ENCODE measurements at places on chromosomes 6 and 20.

DNA sequence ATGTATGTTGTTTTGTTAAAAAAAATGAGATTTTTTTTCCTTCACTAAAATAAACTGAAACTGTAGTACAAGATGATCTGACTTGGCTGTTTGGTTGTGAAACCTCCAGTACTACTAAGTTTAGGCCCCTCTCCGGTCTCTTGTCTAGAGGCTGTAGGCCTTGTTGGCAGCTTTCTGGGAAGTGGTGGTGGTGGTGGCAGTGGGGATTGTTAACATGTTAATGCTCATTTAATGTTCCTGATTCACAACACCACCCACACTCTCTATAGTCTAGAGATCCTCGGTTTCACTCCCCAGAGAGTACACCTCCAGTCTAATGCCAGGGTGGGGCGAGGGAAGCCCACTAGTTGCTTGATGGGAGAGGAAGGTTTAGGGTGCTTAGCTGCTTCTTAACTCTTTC is 24.1 kb downstream of the STK4 start:
- DNase-seq = no peak

DNA sequence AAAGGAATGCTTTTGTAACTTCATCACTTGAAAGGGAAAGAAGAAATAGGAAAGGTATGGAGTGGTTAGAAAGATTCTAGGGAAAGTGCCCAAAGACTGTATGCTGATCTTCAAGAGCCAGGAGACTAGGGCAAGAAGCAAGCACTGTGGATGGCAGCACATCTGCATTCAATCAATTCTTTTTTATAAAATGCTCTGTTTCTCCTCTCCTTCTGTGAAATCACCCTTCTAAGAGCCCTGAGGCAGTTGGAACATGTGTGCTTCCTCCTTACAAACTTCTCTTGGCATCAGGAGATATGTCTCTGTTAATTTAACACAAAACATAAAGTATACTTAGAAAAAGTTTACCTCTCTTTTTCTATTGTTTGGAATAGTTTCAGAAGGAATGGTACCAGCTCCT is 1162.2 kb upstream of the GJE1 start:
- DNase-seq = no peak

DNA sequence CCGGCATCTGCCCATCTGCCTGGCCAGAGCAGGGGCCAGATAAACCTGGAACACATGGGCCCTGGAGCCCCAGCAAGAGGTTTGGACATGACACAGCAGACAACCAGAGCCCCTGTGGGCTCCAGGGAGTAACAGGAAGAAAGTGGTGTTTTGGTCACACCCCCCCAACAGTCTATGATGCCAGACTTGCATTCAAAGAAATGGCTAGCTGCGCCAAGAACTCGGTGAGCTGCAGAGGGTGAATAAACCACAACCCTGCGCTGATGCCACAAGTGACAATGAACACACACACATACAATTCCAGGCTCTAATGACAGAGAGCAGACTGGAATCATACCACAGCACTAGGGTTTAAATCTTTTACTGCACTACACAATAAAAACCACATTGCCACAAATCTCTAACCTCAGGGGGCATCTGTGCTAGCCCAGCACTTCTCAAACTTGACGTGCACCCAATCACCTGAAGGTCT is 34.0 kb downstream of the TRERF1 start:
- no peak for DNase-seq

GRCh38 chr20:59598625-59599310 is 5.6 kb upstream of the PHACTR3 start:
- peak; percentile 57 for DNase-seq

DNA sequence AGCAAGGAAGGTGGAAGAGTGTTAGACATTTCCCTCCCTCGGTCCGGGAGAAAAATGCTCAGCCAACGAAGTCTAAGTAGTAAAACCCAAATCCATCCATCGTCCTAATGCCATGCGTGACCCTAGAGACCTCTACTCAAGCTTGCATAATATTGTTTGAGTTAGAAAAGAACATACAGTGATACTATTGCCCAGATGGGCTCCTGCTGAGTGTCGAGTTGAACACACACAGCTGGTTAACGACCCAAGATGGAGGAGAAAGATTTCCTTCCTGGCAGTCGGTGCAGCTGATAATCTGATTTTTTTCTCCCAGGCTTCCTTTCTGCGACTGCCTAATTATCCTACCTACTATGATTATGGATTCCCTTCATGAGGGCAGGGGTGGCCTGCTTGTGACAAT is 164.4 kb upstream of the KCNG1 start:
- no peak for DNase-seq

- DNase-seq = no peak
These were observed 183.8 kb upstream of the TCF21 start for GRCh38 chr6:133705066-133705465.

DNA sequence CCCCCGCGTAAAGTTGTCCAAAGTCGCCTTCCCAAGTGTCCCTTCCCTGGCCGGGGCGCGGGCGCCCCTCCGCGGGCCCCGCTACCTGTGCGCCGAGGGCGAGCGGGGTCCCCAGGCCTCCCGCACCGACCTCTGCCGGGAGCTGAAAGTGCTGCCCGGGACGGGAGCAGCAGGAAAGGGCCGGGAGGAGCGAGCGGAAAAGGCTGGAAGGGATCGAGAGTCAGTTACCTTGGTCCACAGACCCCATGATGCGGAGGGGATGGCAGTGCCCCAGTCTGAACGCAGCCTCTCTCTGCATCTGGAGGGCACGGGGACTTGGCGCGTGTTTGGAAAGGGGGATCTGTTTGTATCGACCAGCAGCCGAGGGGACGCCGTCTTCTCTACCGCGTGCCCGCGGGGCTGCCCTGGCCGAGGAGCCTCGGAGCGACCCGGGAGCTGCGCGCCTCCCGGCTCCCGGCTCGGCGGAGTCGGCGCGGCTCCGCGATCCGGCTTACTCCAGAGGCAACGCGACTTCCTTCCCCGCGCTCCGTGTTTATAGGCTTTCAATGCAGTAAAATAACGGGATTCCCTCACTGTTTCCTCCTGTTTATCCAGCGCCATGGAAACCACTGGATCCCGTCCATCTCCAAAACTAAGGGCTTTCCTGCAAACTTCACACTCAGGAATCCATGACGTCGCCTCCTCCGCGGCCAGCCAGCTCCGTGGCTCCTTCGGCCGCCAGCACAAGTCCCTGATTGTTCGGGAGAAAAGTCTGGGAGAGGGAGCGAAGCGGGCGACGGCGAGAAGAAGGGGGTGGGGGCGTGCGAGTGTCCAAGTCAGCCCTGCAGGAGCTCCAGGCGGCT is 20.0 kb upstream of the NFATC2 start:
- peak; percentile 73 for DNase-seq

GRCh38 chr6:142304241-142304640 is 2.4 kb downstream of the ADGRG6 start:
- no peak for DNase-seq

DNA sequence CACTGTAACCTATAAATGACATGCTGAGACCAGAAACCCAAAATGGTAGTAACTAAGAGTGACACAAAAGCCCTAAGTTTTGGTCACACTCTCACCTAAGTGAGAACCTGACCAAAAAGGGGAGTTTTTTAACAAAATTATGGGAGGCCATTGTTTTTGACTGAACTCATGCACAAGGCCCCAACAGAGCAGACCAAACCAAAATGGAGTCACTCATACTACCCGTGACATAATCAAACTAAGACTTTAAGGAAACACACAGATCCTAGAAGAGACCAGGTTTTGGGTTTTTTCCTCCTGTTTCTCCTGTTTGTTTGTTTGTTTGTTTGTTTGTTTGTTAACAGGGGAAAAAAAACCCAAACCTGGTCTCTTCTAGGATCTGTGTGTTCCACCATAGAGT is 49.2 kb upstream of the MRAP2 start:
- DNase-seq = no peak

DNA sequence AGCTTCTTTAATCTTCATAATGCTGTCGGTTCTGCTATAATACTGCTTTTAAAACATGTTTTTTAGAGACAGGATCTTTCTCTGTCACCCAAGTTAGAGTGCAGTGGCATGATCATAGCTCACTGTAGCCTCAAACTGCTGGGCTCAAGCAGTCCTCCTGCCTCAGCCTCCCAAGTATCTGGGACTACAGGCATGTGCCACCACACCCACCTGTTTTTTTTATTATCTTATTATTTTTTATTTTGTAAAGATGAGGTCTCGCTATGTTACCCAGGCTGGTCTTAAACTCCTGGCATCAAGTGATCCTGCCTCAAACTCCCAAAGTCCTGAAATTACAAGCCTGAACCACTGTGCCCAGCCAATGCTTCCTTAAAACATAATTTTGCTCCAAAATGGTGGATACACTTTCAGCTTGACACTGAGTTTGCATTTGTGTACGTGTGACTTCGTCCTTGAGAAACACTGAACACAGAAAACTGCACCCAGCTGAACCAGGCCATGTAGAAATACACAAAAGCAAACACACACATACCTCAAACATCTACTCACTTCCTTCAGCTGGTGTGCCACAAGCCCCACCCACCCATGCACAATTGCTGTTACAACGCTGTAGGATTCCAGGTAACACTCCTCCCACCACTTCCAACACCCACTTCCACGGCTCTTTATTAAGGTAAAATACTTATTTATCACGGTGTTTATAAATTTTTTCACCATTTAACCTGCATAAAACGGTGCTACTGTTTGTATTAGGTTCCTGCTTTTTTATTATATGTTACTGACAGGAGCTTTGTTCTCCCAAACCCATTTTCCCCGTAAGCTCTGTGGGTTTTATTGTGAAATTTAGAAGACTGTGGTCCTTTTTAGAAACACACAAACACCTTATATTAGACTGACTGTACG is 109.1 kb downstream of the TSHZ2 start:
- no peak for DNase-seq

GRCh38 chr6:11482616-11483015 is 54.9 kb upstream of the TMEM170B start:
- no peak for DNase-seq

GRCh38 chr6:55266896-55267295 is 60.4 kb upstream of the GFRAL start:
- no peak for DNase-seq

GRCh38 chr6:140370441-140370840 is 996.0 kb upstream of the CITED2 start:
- DNase-seq = no peak

- DNase-seq = no peak
These were observed 602.5 kb upstream of the CDH4 start for GRCh38 chr20:60649541-60649940.

GRCh38 chr20:34312024-34312460 is 8.9 kb upstream of the AHCY start:
- no peak for DNase-seq

DNA sequence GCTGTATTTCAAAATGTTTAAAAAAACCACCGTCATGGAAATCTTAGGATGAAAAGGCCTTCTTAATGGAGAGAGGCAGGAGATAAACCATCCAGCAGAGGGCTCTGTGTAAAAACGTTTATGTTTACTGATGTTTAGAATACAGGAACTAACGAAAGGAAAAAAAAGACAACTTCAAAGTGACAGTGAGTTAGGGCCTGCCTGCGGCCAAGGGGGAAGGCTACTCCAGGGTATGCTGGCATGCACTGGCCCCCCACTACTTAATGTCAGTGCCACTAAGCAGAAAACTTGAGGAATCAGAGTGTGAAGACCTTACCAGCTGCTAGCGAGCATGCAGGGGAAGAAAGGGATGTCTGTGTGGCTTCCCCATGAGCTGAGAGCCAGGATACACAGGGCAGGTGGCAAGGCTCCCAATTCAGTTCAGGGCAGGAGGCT is 47.7 kb downstream of the AKAP7 start:
- no peak for DNase-seq

- DNase-seq = no peak
These were observed 918 bp downstream of the EIF6 start for GRCh38 chr20:35283441-35284266.

DNA sequence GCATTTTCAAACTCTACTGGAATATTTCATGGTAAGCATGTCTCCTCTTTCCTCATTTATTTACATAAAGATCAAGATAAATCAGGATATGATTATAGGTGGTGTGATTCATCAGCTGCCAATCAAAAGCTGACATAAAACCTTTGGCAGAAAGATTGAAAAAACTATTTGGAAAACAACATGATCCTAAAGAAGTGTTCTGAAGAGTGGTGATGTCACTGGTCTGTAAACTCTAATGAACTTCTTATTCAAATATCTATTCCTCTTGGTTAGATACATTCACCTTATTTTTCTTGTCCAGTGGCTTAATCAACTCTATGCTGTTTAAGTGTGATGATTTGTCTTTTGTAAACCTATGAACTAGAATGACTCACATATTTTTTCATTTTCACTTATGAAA is 535.5 kb upstream of the CITED2 start:
- DNase-seq = no peak

DNA sequence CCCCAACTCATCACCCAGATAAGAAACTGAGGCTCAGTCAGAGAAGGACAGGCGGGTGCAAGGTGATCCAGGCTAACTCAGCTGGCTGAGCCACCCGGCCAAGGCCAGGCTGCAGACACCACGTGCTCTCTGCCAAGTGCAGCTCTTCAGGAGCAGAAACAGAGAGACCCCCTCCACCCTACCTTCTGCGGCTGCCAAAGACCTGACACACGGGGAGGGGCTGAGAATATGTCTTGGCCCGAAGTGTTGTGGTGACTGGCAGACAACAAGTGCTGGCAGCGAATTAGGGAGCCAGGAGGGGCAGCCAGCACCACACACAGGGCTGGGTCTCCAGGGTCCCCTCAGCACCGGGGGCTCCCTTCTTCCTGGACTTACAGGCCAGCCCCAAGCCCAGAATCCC is 22.5 kb downstream of the PREX1 start:
- no peak for DNase-seq

GRCh38 chr6:38871741-38872568 is 156.8 kb downstream of the DNAH8 start:
- peak; percentile 26 for DNase-seq
